ENCODE measurements at places on chromosomes 5 and 9. TPM values are rescaled to one million over a fixed set of nuclear protein-coding genes. Genes with fewer than 3 reads are reported as not detected.
A peak's percentile ranks its signal among the peaks of the same experiment; 100 is the strongest.

DNA sequence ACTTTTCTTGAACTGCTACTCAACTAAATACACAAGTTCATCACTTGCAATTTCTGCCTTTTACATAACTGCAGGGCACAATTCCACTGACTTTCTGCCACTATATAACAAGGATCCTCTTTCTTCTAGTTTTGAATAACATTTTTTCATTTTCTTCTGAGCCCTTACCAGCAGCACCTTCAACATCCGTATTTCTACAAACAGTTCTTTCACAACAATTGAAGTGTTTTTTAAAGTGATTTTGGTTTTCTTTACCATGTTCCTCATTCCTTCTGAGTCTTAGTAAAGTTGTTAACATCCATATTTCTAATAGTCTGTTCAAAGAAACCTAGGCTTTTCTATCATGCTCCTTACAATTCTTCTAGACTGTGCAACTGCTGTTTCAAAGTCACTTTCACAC is 127.2 kb upstream of the PITX1 start:
- no peaks in the 10 kb centered on the region for H3K27me3 ChIP-seq
- H3K4me3 ChIP-seq = no peak overlapping the region
- no peaks in the 10 kb centered on the region for H3K4me1 ChIP-seq
- no peak overlapping the region for H3K27ac ChIP-seq

DNA sequence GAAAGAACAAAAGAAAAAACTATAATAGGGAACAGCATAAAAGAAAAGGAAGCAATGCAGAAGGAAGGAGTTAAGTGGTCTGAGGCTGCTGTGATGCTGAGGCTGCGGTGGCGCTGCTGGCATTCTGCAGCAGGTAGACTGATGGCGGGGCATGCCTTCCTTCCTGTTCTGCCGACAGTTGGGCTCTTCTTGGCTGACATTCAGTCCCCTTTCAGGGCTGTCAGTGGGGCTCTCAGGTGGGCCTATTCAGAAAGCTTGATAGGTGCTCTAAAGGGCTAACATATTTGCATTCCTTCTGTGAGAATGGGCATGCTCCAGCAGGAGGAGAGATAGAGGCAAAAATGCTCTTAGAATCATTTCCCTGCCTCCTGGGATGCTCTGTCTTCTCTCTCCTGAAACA is 5.1 kb upstream of the CLINT1 start:
- no peak overlapping the region for H3K4me3 ChIP-seq
- H3K4me1 ChIP-seq = peaks cover 10% of the 10 kb centered on the region
- H3K27me3 ChIP-seq = no peaks in the 10 kb centered on the region
- no peaks in the 10 kb centered on the region for H3K36me3 ChIP-seq

DNA sequence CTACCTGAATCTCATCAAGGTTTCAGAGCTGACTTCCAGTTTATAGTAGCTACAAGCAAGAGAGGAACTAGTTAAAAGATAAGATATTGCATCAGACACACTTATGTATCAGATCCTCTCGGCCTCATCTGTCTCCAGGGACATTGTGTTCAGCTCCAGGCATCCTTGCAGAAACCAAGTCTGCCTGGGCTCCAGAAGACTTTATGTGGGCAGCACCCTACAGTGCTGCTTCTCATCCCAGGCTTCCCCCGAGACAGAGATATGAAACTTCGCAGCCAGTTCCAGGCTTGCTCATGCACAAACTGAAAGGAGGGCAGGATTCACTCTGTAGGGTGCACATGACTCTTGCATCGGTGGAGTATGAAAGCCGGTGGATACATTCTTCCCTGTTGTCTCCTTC is 33.9 kb upstream of the FOXB2 start:
- no peak overlapping the region for H3K27ac ChIP-seq
- H3K27me3 ChIP-seq = peaks cover 40% of the 10 kb centered on the region
- no peaks in the 10 kb centered on the region for H3K4me1 ChIP-seq
- H3K4me3 ChIP-seq = no peak overlapping the region
- no peak for DNase-seq

The NCS1 gene
- total RNA-seq = 66.5 TPM

DNA sequence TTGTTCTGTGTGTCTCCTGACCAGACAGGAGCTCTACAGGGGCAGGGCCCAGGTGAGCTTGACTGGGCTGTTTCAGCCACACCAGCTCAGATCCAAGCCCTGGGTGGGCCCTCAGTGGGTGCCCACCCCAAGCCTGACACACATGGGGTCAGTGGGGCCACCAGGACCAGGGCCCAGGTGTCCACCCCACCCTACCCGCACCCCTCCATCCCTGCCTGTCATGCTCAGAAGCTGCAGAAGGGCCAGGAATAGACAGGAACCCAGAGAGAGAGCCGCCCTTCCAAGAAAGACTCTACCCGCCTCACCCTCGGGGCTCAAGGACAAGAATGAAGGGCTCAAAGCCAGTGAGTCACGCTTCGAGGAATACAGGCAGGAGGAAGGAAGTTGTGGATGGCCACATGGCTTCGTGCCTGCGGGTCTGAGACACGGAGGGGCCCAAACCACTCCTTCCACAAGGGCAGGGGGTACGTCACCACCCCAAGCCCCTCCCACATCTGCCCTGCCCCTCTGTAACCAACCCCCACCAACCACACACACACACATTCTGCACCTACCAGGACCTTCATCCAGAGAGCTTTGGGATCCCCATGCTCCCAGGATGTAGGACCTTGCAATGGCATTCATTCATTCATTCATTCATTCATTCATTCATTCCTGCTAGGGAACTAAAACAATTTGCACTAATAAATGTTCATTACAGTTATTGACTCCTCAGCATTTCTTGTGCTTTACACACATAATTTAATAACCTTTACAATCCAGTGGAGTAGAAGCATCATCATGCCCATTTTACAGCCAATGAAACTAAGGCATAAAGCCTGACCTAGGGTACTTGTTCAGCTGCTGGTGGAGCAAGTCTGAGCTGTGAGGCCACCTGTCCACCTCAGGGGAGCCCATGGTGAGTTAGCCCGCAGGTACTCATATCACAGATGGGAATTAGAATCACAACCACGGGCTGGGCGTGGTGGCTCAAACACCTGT is 55.9 kb upstream of the STXBP1 start:
- peaks cover 55% of the 10 kb centered on the region for H3K4me1 ChIP-seq
- H3K4me3 ChIP-seq = no peak overlapping the region
- DNase-seq = peak; percentile 75
- no peaks in the 10 kb centered on the region for H3K27me3 ChIP-seq
- H3K36me3 ChIP-seq = no peaks in the 10 kb centered on the region

Measured in transverse colon (tissue), 4 donors.